ENCODE measurements at places on chromosomes 7 and 10. TPM values are rescaled to one million over a fixed set of nuclear protein-coding genes. Genes with fewer than 3 reads are reported as not detected.

DNA sequence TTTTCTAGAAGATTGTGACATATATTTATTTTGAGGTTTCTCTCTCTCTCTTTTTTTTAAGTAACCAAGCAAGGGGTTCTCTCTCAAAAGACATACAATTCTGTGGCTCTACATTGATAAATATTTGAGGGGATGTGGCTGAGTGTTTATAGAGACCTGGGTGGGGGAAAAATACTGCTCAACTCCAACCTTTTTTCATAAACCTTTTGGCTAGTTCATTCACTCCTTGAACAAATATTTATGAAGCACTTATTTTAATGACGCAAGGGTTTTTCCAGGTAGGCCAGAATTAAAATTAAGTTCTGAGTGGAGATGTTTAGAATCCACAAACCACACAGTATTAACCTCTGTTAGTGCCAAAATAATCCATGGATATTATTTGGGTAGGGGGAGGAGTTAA is 100.2 kb downstream of the PTPRE start:
- no peak for DNase-seq

The MOGAT3 gene
- not detected for total RNA-seq

- DNase-seq = no peak
Observed at GRCh38 chr7:155237297-155237696, 60.4 kb upstream of the INSIG1 start.

- DNase-seq = no peak
Observed at GRCh38 chr10:132163278-132163765, 23.4 kb upstream of the DPYSL4 start.

DNA sequence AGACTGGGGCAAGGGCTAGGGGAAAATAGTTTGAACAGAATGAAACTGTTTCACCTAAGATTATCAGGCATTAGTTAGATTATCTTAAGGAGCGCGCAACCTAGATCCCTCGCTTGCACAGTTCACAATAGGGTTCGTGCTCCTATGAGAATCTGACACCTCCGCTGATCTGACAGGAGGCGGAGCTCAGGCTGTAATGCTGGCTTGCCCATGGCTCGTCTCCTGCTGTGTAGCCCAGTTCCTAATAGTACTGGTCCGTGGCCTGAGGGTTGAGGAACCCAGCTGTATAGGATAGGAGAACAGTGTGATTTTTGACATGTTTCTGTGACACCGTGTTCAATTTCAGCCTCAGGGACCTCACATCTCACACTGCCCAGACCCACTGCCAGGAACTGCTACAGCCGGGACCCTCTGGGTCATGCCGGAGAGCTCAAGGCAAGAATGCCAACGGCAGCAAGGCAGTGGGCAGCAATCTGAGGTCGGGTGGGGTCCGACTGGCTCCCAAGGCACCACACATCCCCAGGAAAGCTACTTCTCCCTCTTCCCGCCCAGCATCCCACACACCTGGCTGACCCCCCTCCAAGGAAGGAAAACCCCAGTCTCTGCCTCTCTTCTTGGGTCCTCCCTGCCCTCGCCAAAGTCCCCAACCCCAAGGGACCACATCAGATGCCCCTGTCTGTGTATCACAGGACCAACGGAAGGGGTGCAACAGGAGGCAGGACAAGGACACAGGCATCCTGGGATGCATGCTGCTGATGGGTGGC is 31.7 kb downstream of the CAMK2B start:
- DNase-seq = no peak

- no peak for DNase-seq
Observed at GRCh38 chr10:36091007-36091406, 448.9 kb upstream of the FZD8 start.

GRCh38 chr10:607545-608185 is 81.8 kb downstream of the DIP2C start:
- DNase-seq = no peak

The RHOBTB1 gene
- total RNA-seq = 55.4 TPM

DNA sequence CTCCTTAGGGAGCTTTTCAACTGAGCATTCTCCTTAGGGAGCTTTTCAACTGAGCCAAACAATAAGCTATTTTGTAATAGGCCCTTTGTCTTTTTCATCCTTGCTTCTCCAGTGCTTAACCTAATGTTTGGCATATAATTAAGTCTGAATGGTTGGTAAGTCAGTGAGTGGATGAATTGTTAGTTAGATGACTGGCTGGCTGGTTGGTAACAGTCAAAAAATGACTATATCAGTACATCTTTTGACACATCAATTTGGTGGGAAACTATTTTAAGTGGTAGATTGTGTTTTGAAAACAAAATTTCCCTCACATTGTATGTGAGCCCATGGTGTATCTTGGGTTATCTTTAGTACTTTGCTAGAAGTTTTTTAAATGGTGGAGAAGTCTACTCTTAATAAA is 16.4 kb downstream of the ING3 start:
- no peak for DNase-seq

GRCh38 chr10:53646525-53646924 is 873.9 kb upstream of the MBL2 start:
- no peak for DNase-seq

The CRYGN gene
- total RNA-seq = 10.3 TPM

DNA sequence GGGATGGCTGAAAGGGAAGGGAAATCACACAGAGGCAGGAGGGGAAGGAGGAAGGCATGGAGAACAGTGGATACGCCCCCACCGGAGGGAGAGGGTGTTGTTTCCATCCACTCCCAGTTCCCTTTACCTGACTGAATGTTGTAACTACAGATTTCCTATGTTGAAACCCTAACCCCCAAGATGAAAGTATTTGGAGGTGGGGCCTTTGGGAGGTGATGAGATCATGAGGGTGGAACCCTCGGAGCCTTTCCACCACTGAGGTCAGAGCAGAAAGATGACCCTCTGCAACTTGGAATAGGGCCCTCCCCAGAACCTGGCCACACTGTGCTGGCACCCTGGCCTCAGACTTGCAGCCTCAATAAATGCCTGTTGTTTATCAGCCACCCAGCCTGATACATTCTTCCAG is 48.6 kb upstream of the CNPY1 start:
- no peak for DNase-seq

The CYP3A7 gene
- 1.3 TPM for total RNA-seq

GRCh38 chr7:879706-880105 is 3.4 kb downstream of the GET4 start:
- DNase-seq = no peak

- no peak for DNase-seq
Observed at GRCh38 chr10:7846591-7846990, 28.3 kb downstream of the TAF3 start.

- DNase-seq = peak; percentile 49
Observed at GRCh38 chr10:6920072-6921019, 340.3 kb upstream of the PRKCQ start.

DNA sequence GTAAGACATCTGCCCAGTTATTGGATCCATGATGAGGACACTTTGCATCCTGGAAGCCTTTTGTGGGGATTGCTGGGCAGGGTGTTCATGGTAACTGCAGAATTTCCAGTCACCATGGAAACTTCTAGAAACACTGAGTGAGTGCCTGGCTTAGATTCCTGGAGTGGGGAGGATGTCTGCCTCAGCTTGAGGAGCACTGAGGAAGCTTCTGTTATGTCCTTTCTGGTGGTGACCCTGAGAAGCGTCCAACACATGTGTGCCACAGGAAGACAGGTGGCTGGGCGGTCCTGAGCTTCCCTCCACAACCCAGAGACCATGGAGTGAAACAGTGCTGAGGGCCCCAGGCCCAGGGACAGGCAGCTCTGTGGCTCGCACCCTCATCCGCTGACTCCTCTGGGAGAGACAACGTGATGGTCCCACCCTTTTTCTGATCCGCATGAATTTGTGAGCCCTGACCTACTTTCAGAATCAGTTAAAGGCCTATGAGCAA is 191.8 kb upstream of the CXCL12 start:
- no peak for DNase-seq

GRCh38 chr7:30562909-30563308 is 31.8 kb upstream of the GARS1 start:
- DNase-seq = no peak

DNA sequence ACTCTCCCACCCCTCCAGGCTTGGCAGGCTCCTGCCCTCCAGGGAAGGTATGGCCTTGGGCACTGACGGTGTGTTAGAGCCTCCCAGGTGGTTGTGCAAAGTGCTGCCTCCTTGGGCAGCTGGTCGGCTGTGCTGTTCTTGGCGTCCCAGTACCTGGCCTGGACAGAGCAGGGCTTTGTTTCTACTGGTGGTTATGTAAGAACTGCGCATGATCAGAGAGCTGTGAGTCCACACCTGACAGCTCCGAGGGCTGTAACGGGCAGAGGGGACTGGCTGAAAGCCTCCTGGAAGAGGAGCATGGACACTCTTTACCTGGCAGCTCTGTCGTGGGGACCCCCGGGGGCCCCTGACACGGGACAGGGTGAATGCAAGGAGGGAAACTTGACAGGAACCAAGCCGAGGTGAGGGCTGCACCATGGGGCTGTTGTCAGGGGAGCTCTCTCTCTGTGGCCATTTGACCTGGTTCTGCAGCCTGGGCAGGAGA is 3.1 kb upstream of the SFRP5 start:
- DNase-seq = no peak

DNA sequence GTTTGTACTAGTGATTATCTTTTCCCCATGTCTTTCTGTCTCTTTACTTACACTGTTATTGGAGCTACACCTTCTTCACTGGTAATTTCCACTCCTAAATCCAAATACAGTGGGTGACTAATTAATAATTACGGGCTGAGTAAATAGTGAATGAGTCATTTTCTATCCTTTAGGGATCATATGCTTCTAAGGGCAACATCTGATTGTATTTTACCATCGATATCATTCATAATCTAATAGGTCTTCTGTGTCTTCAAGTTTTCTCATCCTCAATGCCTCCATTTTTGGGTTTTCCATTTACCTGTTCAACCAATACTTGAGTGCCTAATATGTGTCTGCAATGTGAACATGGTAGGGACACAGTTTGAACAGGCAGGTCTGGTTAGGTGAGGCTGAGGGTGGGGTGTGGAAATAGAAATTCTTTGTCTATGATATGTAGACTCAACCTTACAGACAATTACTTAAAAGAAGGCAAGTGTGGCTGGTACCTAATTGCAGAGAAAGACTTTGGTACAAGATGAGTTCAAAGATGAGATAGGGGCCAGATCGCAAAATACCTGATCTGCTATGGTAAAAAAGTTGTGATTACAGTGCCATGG is 5.9 kb upstream of the DHX32 start:
- DNase-seq = no peak

GRCh38 chr7:8831376-8831775 is 398.0 kb downstream of the NXPH1 start:
- no peak for DNase-seq

The ELAPOR2 gene
- total RNA-seq = 77.1 TPM

GRCh38 chr7:1899196-1899595 is 229.1 kb downstream of the ELFN1 start:
- DNase-seq = no peak

- peak; percentile 95 for DNase-seq
Observed at GRCh38 chr7:30800785-30801252, 29.6 kb downstream of the MINDY4 start.

DNA sequence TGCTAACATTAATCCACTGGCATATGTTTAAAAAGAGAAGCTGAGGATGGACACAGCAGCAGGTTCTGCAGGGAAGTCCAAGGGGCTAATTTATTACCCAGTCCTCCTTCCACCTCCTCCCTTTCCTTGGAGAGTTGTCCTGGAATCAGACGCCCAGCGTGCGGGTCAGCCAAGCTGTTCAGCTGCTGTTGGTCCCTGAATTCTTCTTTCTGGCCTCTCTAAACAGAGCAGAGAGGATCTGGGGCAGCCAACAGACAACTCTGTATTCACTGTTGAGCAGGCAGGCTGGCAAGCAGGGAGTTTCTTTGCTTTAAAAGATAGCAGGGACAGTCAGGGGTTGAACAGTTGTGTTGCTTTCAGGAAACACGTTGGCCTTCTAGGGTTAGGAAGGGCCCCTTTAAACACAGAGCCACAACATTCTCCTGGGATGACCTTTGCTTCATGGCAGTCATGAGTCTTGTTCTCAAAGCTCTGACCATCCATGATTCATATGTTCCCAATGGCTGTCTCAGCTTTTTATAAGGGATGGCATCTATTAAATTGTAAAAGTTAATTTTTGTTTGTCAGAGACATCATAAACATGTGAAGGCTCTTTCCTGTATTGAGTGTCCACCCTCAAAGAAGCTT is 217.0 kb downstream of the CREB5 start:
- peak; percentile 36 for DNase-seq

Measured in spinal cord (tissue), 10 donors.